ENCODE measurements at places on chromosomes 2 and 18.

- DNase-seq = no peak
These were observed 169.2 kb downstream of the ZFP36L2 start for GRCh38 chr2:43057026-43057741.

- peak; percentile 85 for DNase-seq
These were observed 26.9 kb upstream of the INSIG2 start for GRCh38 chr2:118061135-118061955.

DNA sequence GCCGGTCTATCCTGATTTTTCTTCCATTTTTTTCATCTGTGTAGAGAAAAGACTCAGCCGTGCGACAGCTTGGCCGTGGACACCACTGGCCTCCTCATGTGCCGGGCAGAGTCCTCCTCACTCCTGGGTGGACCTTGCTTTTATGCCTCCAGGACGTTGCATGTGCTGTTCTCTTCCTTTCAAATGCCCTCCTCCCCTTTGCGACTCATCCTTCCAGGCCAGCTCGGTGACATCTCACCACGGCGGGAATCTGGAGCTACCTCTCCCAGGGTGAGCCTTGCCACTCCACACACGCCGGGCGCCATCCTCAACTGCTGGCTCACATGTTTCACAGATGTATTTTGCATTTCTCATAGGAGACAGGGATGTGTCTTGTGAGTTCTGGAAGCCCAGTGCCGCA lies 198.5 kb upstream of the HDAC4 start:
- DNase-seq = no peak

DNA sequence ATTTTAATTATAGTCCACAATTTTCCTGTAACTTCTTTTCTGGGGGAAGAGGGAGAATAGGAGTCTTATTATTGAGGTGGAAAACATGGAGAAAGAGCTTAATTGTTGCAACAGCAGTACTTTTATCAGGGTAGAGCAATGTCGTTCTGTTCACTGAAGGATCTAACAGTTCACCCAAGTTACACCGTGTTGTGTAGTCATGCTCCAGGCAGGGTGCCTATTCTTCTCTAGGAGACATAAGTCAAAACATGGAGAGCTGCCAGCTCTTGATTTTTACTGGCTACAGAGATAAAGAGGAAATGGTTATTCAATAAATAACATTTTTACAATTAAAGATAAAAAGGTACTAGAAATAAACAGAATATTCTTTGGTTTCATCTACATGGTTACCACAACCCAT lies 594.3 kb upstream of the NETO1 start:
- DNase-seq = no peak

DNA sequence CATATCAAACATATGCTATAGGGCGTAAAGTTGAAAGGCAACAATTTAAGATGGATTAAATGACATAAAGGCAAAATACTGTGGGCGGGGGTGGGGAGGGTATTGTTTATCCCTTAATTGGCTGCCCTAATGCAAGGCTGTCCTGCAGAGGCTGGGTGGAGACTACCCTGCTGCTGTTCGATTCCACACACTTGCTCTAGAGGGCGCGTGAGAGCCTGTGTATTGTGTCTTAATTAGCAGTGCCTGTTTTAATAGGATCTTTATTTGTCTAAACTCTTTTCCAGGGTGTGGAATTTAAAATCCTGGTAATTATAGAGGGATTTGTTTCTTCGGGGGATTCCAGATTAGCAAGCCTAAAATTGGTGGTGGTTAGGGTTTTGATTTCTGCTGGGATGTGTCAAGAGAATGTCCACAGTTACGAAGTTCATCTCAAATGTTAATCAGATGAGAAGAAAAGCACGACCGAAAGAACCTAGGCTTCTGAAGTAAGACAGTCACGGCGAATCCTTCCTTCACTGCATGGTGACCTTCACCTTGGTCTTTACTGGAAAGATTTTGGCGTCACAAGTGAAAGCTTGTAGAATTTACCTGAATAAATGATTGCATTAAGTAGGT lies 103.5 kb upstream of the MAP3K20 start:
- DNase-seq = peak; percentile 65

DNA sequence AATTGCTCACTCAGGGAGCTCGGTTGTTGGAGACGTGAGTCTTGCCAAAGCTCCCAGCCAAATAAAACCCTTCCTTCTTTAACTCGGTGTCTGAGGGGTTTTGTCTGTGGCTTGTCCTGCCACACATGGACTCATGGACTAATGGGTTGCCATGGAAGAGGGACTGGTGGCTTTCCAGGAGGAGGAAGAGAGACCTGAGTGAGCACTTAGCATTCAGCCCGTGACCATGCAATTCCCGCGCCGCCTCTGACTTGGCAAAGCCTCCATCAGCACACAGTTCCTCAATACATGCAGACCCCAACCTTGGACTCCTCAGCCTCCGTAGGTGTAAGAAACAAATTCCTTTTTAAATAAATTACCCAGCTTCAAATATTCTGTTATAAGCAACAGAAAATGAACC lies 57.3 kb upstream of the TMEM18 start:
- no peak for DNase-seq

- DNase-seq = no peak
These were observed 39.6 kb downstream of the MBD2 start for GRCh38 chr18:54184836-54185235.

- no peak for DNase-seq
These were observed 71.1 kb downstream of the ARHGEF33 start for GRCh38 chr2:38960609-38961320.

DNA sequence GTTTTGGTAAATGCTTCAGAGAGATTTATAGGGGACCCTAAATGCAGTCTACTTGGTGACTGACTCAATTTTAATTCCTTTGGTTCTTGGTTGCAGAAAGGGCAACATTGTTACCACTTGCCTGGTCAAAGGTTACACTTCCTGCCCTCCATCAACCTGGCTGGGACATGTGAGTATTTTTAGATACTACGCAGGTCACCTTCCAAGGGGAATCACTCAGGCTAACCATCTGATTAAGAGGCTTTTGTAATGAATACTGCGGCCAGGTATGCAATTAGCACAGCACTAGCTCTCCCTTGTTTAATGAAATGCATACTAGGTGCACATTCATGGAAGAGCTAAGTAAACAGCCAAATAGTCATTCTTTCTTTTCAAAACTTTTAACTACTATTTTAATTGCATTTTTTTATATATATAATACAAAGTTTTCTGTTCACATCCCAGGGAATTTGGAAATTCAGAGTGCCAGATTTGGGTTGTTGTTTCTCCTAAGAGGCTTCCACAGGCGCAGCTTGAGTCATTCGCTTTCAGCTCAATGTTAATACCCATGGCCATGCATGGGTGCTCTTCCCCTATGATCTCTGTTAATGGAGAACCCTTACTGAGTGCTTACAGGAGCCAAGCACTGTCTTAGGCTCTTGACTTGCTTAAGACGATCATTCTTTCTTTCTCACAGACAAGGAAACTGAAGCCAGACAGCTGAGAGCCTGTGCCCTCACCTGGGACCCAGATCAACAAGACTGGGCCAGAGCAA lies 152.2 kb downstream of the MTX2 start:
- no peak for DNase-seq

- peak; percentile 91 for DNase-seq
These were observed 39.5 kb downstream of the SDC1 start for GRCh38 chr2:20185176-20186022.

GRCh38 chr2:187982668-187983067 lies 309.0 kb upstream of the GULP1 start:
- peak; percentile 88 for DNase-seq

DNA sequence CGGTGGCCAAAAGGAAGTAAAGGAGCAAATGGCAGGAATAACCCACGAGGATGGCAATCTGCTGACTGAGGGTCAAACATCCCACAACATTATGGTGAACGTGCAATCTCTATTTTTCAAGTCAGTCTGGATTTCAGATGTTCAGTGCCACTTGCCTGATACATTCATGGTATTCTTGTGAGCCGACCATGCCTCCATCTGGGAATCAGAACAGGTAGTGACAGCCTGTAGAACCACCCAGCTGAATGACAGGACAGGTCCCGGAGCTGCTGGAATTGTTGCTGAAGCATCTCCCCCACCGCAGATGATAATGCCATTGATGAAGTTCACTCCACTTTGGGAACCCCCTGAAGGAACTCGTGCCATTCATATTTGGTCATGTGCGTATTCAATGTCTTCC lies 123.2 kb downstream of the CAPN13 start:
- DNase-seq = no peak

DNA sequence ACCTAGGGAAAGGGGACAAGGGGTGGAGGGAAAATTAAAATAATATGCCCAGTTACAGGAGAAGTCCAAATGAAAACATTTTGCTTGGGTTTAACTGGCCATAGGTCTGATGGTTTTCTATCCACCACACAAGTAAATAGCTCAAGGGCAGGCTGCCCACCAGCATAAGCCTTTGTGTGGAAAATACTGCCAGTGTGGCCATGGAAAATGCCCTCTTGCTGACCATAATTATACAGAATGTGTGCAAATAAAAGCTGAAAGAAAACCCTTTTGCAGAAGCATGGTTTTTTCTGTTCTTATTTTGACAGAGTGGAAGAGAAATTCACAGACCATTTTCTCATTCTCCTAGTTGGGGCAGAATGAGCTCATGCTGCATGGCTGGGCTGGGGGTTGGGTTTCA lies 111.3 kb upstream of the SIX2 start:
- no peak for DNase-seq

- no peak for DNase-seq
These were observed 26.0 kb upstream of the AMMECR1L start for GRCh38 chr2:127911737-127912136.

- DNase-seq = no peak
These were observed 28.2 kb downstream of the CALCRL start for GRCh38 chr2:187419808-187420207.

- DNase-seq = peak; percentile 51
These were observed 5.5 kb downstream of the SALL3 start for GRCh38 chr18:78984941-78985784.

GRCh38 chr18:21727702-21728101 lies 12.9 kb upstream of the MIB1 start:
- DNase-seq = no peak

GRCh38 chr18:76384114-76384790 lies 110.8 kb downstream of the ZNF516 start:
- no peak for DNase-seq

- no peak for DNase-seq
These were observed 154.1 kb downstream of the SMAD7 start for GRCh38 chr18:48796491-48797205.

DNA sequence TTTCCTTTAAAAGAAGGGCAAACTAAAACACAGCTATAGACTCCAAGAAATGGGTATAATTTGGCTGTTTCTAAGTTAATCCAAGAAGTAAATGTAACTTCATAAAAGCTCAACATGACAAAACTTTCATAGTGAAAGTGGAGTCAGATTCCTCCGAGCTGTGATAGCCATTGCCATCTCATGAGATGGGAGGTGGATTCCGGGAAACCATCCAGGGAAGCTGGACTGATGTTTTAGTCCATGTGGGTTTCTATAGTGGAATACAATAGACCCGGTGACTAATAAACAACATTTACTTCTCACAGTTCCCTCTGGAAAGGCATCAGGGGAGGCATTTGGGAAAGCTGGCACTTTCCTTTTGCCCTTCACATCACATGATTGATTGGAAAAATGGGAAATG lies 10.0 kb upstream of the LAPTM4A start:
- DNase-seq = no peak

DNA sequence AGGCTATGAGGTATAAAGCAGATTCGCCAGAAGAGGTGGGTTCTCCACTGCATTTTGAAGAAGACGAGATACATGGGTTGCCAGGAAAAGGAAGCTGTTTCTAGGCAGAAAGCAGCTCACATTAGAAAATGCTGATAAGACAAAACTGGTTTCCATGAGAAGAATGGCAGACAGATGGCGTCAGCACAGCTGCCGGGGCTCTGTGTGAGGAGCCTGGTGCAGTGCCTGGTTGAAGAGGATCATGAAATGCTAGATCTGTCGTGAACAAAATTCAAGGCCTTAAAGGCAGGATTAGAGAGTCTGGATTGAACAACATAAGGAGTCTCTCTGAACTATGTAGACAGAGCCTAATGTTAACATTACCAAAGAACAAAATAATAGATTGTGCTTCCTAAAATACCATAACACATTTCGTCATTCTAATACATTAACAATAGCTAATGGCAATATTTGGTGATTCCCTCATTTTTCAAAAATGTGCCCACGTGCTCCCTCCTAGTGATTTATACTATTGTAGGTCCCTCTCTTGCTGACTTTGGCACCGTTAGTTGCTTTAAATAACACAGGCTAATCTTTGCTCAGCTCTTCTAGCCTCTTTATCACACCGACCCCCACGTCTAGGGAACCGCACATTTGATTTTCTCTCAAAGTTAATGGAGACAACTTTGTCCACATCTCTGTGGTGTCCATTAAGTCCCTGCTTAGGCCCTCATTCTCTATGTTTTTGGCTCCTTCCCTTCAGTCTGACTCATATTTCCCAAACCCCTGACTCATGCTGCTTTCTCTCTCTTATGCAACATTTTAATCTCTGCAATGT lies 38.2 kb downstream of the EFEMP1 start:
- DNase-seq = peak; percentile 51

DNA sequence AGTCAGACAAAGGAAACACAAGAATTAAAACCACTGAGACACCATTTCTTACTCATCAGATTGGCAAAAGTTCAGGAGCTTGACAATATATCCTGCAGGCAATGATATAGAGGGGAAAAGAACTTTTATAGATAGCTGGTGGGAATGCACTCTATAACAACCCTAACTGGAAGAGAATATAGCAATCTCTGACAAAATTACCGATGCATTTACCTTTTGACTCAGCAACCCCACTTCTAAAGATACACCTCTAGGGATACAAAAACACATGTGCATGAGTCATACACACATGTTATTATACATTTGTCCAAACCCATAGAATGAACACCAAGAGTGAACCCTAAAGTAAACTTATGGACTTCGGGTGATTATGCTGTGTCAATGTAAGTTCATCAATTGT lies 79.4 kb upstream of the SRD5A2 start:
- DNase-seq = no peak

- DNase-seq = no peak
These were observed 92.1 kb downstream of the ADD2 start for GRCh38 chr2:70675862-70676261.

GRCh38 chr2:235343869-235344268 lies 150.0 kb upstream of the AGAP1 start:
- DNase-seq = no peak

GRCh38 chr2:100882645-100883613 lies 63.0 kb downstream of the NPAS2 start:
- no peak for DNase-seq
